Eye (tissue), 1 donor: ENCODE measurements at places on chromosomes 5 and 9.

DNA sequence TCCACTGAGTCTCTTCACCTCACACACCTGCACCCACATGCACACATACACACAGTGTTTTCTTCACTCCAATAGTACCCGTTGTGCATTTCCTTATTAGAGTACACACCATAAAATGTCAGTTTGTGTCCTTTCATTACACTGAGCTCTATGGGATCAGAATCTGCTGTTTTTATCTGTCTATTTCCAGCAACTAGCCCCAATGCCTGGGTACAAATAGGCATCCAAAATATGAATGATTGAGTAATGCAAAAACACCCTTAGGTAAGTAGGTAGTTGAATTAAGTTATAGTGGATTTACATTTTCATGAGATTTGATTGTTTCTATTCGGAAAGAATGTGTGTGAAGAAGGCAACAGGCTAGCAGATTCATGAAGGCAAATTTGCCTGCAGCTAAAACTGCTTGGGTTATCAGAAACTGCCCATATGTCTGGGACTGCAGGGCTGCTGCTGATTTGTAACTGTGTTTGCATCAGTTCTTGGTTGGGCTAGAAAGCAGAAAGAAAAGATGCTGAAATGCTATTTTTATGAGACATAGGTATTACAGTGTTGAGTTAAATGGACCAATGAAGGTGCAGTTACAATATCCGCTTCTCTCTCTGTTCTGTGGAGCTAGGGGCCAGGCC lies 26.9 kb downstream of the PPP3R2 start:
- DNase-seq: no peak

DNA sequence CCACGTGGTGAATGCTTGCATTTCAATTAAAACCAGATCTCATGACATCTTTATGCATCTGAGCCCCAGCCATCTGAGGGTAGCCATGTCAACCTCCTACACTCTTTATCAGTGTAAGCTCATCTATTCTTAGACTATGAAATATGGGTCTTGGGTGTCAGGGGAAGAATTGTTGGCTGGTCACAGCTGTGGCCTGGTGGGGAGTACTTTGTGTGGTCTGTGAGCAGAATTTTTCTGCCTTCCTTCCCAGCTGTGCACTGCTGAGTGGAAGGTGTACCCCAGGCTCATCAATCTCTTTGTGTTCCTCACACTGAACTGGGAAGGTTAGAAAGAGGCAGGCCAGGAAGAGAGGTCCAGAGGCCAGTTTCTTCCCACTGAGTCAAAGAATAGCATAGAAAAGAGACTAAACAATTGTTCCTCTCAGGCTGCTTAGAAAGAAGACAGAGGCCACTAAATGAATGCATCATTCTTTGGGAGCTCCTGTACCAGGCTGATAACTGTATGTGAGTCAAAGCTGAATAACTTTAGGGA lies 202.7 kb upstream of the RGMB start:
- peak; percentile 40 for DNase-seq

DNA sequence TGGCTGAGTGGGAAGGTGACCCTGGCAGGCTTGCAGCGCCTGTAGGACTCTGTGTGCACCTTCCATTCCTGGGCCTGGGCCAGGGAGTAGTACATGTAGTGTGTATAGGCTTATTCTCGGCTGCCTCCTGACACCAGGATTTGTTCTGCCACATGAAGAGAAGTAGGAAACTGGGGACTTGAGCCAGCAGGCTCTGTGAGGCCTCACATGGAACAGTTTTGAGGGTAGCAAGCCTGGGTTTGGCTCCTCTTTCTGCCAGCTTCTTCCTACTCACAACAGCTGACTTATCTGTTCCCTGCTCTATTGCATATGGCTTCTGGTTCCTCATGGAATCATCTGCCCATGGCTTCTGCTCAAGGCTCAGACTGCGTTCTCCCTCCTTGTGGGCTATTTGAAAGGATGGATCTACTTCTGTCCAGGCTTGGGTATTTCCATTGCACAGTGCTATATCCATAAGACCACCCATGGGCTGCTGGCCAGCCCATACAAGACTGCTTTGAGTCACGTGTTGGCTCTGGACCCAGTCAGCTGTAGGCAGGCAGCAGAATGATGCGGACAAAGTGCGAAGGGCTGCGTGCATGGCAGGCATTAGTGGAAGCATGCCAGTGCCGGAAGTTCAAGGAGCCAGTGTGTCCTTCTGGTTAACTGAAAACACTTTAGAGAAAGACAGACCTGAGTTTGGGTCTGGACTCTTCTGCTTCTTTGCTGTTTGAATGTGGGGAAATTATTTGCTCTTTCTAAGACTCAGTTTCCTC lies 11.0 kb upstream of the INSYN2B start:
- DNase-seq: no peak

DNA sequence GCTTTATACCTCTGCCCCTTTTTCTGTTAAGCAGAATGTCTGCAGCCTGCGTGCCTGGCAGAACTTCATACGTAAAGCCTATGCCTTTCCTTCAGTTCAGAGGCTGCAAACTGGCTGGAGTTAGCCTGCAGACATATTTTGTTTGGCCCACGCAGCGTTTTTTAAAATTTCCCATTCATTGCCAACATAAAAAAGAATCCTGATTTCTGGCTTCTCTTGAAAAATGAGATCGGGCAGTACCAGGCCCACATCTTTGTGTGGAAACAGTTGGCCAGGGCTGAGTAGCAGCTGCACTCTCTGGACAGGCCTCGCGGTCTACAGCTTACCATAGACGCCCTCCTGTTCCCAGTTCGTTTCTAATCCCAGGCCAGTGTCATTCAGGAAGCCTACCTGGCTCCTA lies 104.4 kb downstream of the SMARCA2 start:
- no peak for DNase-seq

DNA sequence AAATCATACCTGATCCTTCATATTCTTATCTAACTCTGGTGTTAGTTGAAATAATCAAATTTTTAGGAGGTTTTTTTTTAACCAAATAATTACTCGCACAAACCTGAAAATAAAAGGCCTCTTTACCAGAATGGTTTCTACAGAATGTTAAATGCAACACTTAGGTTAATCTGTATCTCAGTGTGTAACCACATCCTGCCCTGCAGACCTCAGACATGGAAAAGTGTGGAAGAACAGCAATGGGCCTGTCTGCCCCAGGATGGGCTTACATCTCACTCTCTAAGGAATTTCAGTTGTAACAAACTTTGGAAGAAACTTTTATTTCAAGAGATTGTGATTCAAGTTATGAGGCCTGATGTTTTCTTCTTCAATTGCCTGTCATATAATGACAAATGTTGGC lies 32.5 kb upstream of the MIER3 start:
- DNase-seq: no peak

- DNase-seq: peak; percentile 27
Observed at GRCh38 chr5:15704397-15704947, 204.5 kb downstream of the FBXL7 start.

DNA sequence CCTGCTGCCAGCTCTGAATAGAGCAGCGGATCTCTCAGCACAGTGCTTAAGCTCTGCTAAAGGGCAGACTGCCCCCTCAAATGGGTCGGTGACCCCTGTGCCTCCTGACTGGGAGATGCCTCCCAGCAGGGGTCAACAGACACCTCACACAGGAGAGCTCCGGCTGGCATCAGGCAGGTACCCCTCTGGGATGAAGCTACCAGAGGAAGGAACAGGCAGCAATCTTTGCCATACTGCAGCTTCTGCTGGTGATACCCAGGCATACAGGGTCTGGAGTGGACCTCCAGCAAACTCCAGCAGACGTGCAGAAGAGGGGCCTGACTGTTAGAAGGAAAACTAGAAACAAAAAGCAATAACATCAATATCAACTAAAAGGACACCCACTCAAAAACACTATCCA lies 131.6 kb downstream of the TMEM232 start:
- DNase-seq: no peak

GRCh38 chr5:180142824-180143610 lies 66.0 kb downstream of the RASGEF1C start:
- no peak for DNase-seq

DNA sequence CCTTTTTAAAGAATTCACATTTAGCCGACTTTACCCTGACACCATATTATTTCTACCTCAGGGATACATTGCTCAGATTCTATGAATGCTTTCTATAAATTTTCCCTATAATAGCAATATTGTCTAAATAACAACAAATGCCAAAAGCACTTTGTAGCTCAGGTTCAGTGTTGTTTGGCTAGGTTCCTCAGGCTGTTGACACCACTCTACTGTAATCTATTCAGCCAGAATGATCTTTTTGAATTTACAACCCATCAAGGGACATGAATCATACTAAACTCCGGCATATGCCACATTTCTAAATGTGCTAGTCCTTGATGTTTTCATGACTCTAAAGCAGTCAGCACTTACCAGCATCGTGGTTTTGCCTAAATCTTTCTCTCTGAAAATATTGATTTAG lies 641.5 kb upstream of the CDH10 start:
- no peak for DNase-seq

- no peak for DNase-seq
Observed at GRCh38 chr5:155029240-155029639, 15.7 kb downstream of the KIF4B start.

DNA sequence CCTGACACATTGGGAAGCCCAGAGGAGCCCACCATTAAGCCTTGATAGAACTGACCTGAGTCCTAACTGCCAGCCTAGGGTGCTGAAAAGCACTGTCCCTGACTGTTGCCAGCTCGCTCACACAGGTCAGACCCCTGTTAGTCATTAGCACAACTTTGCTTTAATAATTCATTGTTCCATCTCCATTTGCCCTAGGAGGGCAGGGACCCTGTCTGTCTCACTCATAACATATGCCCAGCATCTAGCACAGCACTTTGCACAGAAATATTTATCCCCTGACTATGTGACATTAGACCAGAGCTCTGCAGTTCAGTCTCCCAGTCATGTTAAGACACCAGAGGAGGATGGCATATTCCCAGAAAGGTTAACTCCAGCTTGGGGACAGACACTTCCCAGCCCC lies 61.8 kb upstream of the STXBP1 start:
- no peak for DNase-seq
